IPS DF 19.7 (cell line): ENCODE measurements at places on chromosomes 13 and 19.

- no peak for DNase-seq
Observed at GRCh38 chr19:51010066-51010795, 8.8 kb upstream of the KLK8 start.

DNA sequence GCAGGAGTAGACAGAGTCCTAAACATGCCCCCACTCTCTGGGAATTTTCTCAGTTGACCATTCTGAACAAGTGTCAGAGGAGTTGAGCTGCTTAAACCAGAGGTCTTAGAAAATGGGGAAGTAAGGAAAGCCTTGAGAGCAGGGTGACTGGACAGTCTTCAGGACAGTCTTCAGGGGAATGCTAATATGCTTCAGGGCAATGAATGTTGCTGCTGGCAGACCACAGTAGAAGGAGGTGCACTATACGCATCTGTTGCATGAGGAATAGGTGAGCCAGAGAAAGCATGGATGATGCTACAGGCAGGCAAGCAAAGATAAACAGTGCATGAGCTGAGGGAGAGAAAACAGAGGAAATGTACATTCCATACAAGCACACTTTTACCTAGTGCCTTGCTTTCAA, 196.6 kb upstream of the GPR12 start:
- DNase-seq: no peak

- no peak for DNase-seq
Observed at GRCh38 chr13:51339952-51340732, 651 bp downstream of the SERPINE3 start.

GRCh38 chr19:52296400-52296772, 583 bp upstream of the ZNF480 start:
- DNase-seq: no peak

DNA sequence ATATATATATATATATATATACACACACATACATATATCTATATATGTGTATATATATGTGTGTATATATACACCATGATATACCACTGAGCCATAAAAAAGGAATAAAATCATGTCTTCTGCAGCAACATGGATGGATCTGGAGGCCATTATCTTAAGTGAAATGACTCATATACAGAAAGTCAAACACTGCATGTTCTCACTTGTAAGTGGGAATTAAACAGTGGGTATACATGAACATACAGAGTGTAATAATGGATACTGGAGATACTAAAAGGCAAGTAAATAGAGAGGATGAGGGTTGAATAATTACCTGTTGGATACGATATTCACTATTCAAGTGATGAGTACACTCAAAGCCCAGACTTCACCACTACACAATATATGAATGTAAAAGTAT, 332.6 kb downstream of the SLITRK1 start:
- no peak for DNase-seq

GRCh38 chr13:113034451-113035212, 65.6 kb downstream of the MCF2L start:
- no peak for DNase-seq

DNA sequence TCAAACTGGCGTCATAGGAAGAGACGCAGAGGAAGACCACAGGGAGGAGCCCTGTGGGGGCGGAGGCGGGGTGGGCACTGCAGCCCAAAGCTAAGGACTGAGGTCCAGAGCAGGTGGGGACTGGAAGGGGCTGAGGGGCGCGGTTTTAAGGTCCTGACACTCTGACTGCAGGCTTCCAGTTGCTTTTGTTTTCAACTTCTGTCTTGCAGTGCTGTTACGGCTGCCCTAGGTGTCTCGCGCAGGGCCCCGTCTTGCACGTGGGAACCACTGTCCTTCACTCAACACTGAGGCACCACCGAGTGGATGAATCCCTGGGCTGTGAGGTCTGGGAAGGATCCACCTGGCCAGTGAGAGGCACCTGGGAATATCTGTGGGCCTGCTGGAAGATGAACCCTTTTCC, 76.0 kb downstream of the TEX29 start:
- DNase-seq: no peak

DNA sequence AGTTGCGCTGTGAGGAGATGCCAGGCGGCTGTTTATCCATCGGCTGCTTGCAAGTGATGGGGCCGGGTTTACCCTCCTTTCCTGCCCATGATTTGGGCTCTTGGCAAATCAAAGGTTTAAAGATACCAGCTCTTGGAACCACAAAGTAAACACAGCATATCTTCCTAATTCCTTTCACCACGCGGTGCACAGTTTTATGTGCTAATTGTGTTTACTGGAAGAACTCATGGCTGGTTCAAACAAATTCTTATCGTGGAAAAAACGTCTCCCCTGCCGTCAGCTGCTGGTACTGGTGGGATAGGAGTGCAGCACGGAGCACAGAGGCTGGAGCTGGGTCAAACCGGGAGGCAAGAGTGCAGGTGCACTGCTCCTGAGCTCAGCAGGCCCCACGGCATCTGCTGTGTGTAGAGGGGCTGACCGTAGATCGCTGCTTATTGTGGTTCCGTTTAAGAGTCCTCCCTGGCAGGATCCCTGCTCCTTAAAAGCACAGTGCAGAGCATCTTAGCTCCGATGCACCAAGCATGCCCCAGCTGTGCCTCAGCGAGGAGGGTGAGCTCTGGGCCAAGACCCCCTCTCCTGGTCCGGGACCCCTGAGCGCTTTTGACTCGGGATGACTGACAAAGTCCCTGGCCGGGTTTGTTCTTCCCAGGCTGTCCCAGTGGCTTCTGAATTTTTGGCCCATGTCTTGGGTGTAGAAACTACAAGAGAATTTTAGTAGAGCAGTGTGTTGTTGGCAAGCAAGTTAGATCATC, 51.3 kb upstream of the GAS6 start:
- no peak for DNase-seq

DNA sequence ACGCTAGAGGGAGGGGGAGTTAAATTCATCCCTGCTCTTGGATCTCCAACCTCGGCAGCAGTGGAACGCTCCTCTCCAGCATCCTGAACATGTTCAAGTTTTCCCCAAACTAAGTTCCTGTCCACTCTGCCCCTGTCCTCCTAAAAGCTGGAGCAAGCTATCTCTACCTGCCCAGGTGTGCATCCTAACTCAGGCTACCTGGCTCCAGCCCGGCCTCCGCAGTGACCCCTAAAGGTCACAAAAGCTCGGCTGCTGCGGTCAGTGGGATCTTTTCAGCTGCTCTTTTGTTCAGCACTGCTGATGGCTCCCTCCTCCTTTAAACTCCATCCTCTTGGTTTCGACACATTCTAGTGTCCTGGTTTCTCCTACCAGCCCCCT, 1.4 kb downstream of the DCUN1D2 start:
- no peak for DNase-seq

GRCh38 chr13:52371736-52372247, 34.2 kb downstream of the THSD1 start:
- no peak for DNase-seq

DNA sequence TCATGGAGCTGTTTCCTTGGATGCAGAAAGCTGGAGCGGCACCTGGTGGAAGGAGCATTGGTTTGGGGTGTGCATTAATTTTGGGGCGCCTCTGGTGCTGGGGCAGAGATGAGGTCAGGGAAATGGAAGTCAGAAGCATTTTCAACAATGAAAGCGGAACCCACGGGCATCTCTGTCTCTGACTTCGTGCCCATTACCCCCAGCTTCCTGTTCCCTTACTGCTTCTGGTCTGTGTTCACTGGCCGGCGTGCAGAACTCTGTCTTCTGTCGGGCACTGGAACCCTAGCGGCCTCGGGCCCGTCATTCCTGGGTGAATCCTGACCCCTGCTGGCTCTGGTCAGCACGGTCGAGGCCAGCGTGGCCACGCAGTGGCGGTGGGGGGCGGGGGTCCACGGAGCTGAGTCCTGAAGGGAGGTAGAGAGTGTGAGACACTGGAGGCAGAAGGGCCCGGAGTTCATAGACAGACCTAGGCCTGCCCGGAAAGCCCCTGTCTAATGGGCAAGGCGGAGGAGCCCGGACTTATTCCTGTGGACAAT, 7.9 kb upstream of the LINGO3 start:
- no peak for DNase-seq

- no peak for DNase-seq
Observed at GRCh38 chr19:16184665-16185122, 516 bp upstream of the FAM32A start.

- no peak for DNase-seq
Observed at GRCh38 chr19:19591133-19591825, 27.2 kb downstream of the PBX4 start.

- DNase-seq: no peak
Observed at GRCh38 chr19:44313231-44313630, 8.4 kb upstream of the ZNF235 start.

DNA sequence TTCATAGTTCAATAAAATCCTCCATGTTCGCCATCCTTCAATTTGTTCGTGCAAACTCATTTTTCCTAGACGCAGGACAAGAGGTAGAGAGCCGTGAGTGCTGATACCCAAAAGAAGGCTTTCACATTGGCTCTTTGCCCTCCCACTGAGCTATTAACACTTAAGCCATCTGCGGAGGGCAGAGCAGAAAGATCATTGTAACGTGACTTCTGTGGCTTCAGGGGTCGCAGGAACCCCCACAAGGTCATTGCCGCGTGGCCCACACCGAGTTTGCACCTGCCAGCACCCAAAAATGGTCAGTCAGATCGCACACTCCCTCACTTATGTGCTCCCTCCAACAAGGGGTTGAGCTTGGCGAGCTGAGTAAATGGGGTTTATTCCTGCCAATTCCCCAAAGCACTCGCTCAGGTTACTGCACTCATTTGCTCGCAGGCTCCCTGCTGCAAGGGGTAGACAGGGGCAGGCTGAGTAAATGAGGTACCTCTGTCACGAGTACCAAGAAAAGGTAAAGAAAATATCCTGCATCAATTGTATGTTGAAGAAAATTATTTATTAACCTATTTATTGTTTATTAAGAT, 144.1 kb downstream of the PRR20E start:
- no peak for DNase-seq

- no peak for DNase-seq
Observed at GRCh38 chr19:1987197-1988187, 28.0 kb downstream of the BTBD2 start.

GRCh38 chr13:86945584-86945983, 725.6 kb upstream of the SLITRK5 start:
- DNase-seq: no peak
